ENCODE measurements at places on chromosomes 3 and 15.

- no peak for DNase-seq
These were observed 145.0 kb upstream of the MCTP2 start for GRCh38 chr15:94086341-94086740.

DNA sequence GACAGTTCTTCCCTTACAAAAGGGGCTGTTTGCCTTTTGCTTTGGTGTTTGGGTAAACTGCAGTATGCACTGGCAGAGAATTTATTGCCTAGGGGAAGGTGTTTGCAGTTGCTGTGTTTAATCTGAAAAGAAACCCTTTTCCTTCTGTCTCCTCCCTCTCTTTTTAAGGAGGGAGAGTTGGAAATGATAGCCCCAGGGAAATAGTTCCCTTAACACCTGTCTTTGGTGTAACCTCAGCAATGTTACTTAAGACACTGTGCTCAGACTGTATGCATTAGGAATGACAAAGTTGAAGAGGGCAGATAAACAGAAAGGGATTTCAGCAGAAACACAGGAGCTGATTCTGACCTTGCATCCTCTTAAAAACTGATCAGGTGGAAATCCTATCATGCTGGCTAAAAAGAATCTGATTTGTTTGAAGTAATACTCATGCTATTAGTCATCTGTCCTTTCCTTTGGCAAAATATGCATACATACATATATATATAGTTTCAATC lies 125.4 kb downstream of the TP63 start:
- DNase-seq, result no peak

DNA sequence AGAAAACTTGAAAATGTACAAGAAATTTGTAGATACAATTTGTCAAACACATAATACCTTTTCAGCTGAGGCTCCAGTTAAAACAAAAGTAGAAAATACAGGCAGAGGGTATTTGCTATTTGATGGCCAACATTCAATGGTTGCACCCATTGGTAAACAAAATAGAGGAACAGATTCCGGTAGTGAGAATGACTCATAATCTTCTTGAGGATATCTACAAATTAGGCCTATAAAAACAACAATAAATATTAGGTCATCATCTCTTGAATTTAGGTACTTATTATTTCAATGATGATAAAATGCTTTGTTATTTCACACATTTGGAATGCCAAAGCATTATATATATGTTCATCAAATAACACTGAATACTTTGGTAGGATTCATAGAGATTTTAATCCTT lies 53.4 kb downstream of the DENND4A start:
- DNase-seq, result no peak

- no peak for DNase-seq
These were observed 28.6 kb upstream of the CLSTN2 start for GRCh38 chr3:139906418-139906817.

DNA sequence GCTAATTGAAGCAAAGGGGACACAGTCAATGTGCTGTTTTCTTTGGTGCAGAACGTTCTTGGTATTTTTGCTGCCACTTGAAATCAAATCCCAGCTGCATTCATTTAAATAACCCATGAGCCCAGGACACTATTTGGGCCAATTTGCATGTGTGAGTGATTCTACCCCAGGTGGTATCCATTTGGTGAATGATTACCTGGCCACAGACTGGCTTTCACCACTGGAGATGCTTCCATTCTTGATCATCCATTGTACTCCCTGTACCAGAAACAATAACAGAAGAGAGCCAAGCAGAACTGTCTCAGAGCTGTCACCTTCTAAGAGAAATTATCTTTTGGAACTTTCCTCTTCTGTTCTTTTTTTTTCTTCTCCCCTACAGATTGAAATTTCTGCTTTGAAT lies 139.7 kb upstream of the RARB start:
- no peak for DNase-seq

DNA sequence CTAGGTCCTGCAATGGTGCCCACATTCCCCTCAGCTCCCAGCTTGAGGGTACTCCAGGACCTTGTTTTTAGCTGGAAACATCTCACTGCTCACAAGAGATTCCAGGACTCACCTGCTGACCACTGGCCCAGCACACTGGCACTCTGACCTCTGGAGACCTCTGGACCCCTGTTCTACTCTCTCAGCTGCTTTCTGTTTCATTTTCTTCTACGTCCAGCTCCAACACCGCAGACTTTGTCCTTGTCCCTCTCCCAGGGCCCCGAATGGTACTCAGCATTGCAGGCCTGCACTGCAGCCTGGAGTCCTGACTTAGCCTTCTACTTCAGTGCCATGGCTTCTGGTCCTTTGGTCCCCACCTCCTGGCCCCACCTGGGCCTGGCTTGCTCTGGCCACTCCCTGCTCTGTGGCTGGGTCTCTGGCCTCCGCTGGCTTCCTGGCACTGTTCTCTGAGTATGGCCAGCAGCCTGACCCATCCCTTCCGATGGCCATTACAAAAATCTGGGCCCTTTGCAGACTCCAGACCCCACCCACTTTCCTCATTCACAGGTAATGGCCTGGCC lies 27.9 kb downstream of the KY start:
- no peak for DNase-seq

DNA sequence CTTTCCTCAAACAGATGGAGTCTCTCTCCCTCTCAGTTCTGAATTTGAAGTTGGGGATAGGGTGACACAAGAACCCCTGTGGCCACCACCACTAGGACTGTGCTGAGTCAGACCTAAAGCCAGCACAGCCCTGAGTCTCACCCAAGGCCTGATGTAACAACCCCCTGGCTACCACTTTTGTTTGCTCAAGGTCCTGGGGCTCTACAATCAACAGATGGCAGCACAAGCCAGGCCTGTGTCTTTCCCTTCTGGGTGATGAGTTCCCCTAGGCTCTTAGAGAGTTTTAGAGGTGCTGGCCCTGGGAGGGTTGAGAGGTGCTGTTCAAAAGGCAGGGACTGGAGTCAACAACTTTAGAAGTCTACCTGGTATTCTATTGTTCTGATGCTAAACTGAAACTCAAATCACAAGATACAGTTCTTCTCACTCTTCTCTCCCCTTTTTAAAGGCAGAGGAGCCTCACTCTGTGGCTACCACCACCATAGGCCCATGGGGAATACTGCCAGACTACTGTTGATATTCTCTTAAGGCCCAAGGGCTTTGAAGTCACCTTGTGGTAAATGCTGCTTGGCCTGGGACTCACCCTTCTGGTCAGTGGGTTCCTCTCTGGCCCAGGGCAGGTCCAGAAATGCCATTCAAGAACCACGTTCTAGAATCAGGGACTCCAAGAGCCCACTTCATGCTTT lies 6.5 kb downstream of the OR5K4 start:
- DNase-seq, result no peak

DNA sequence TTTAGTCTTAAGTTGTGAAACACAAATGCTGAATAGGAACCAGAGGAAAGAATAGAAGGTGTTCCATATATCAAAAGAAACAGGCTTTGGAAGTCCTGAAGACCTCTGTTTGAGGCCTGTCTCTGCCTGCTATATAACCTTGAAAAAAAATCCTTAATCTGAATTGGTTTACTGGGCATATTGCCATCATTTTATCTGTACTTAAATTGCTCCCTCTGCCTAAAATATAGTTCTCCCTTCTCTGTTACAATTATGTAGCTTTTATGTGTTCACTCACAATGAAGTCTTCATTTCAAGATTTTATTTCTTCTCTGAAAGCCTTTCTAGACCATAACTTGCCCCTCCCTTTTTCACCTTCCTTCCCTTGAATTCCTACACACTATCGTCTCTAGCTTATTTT lies 21.2 kb downstream of the ARL13B start:
- no peak for DNase-seq

DNA sequence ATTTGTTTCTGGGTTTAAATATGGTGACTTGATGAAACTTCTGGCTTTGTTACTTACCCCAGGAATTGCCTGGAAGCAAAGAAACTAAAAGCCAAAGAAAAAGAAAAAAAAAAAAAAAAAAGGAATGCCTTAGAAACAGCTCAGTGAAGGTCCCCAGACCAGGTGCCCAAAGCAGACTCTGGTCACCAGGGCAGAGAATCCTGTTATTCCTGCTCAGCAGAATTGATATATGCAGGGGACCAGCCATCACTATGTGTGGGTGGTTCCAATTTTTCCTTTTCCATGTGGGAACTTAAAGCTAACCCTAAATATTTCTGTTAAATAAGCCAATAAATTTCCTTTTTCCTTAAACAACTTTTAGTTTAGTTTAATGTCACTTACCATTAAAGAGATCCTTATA lies 100.8 kb upstream of the TPRG1 start:
- DNase-seq, result no peak

GRCh38 chr3:61893840-61894566 lies 332.6 kb downstream of the PTPRG start:
- DNase-seq, result no peak

- DNase-seq, result no peak
These were observed 401.9 kb upstream of the IL12A start for GRCh38 chr3:159586571-159587202.
